ENCODE measurements at places on chromosomes 6 and 20. TPM values are rescaled to one million over a fixed set of nuclear protein-coding genes. Genes with fewer than 3 reads are reported as not detected.
A peak's percentile ranks its signal among the peaks of the same experiment; 100 is the strongest.

Gene C2
- 1.1 TPM for total RNA-seq

Gene TRIM15
- not detected for total RNA-seq

GRCh38 chr6:104281370-104281769, 578.3 kb downstream of the HACE1 start:
- peak; percentile 5 for DNase-seq

GRCh38 chr6:14294270-14294951, 176.8 kb downstream of the CD83 start:
- no peak for DNase-seq

- DNase-seq: peak; percentile 44
Observed at GRCh38 chr6:164827537-164827936, 481.9 kb downstream of the C6orf118 start.

DNA sequence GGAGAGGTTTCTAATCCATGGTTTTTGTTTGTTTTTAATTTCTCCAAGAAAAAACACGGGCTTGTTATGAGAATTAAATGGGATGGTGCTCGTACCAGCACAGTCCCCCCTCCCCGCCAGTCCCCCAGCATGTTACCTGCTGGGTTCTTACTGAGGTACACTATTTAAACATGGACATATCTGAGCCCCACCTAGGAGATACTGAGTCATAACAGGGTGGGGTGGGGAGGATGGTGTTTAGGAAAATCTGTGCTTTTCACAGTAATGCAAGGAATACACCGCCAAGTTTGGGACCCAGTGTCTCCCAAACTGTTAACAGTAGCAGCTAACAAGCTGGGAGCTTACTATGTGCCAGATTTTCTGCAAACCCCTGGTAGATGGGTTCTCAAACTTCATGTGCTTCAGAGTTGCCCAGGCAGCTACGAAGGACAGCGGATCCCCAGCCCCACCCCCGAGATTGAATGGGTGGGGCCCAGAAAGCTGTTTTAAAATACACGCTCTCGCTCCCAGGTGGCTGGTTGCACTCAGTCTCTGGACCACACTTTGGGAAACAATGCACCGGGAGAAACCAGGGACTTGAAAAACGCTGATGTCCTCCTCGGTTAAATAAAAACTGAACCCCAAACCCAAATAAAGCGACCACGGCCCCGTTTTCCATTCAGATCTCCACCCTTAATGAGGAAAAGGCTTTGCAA, 995 bp downstream of the ZFP64 start:
- peak; percentile 81 for DNase-seq

DNA sequence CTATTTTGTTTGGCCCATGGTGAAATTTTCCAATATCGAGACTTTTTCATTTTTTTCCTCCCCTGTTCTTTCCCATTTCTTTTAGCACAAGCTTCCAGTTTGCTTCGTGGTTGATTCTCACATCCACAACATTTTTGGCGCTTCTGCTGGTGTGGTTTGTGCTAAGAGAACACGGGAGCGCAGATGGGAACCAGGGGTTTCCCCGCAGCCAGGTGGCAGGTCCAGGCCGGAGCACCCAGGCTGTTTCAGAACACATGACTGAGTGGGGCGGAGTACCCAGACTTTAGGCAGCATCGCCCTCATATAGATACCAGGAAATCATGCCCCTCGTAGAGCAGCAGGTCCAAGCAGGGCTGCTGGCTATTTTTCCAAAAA, 58.0 kb downstream of the SYTL3 start:
- DNase-seq: no peak

All from PC-3 (cell line).